ENCODE measurements at places on chromosomes 11 and 22.

DNA sequence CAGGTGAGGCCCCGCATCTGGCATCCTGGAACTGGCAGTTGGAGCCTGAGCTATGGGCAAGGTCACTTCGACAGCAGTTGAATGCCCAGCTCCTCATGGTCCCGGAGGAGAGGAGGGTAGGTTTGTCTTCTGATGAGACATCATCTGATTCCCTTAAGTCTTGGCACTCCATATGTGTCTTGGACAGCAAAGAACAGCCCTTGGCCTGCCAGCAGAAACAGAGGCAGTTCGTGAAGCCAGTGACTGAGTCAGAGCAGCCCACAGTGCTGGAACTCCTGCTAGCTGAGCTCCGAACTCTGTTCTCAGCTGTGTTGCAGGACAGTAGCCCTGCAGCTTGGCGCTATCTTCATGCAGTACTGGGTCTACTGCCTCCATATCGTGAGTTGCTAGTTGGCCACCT lies 1.0 kb downstream of the DNHD1 start:
- no peak for DNase-seq

DNA sequence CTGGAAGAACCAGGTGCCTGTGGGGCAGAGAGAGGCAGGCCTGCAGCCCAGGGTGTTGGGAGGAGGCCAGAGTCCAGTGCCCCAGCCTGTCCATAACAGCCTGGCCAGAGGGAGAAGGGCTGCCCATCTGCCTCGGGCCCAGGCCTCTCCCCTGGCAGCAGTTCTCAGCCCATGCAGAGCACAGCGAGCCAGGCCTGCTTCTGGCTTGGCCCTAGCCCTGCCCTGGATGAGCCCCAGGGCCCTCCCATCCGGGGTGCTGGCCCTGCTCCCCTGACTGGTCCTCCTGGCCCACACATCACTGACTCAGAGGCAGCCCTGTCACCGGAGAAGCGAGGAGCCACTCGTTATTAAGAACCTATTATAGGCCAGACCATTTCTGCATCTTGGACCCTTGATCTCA lies 19.7 kb upstream of the MYRF start:
- DNase-seq = no peak

DNA sequence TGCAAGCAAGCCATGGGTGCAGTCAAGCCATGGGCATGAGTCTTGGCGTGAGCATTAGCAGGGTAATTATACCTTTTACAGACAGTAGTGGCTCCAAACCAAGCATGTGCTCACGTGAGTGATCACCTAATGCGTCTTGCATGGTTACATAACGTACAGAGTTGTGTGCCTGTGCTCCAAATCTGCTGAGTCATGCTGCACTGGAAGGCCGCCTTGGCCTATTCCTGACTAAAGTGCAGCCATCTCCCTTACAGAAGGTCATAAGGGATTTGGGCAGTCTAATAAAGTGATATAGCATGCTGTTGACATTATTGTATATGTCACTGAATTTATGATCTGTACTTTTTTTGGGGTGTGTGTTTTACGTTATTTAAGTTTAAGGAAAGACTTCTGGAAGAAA lies 102.4 kb downstream of the ARHGAP42 start:
- DNase-seq = peak; percentile 27

- no peak for DNase-seq
These were observed 25.9 kb downstream of the YPEL1 start for GRCh38 chr22:21709688-21710087.

GRCh38 chr11:609341-609811 lies 6.4 kb downstream of the IRF7 start:
- DNase-seq = no peak

GRCh38 chr11:73019996-73020395 lies 122.1 kb downstream of the FCHSD2 start:
- DNase-seq = no peak

DNA sequence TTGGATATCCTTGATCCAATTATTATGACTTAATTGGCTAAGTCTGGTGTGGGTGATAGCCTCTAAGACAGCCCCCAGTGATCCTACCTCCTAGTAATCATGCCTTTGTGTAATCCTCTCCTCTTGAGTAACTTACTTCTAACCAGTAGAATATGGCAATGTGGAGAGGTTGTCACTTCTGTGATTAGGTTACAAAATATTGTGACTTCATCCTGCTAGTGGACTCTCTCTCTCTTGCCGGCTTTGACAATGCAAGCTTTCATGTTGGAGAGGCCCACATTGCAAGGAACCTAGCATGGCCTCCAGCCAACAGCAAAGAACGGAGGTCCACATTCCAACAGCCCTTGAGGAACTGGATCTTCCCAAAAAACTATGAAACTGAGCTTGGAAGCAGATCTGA lies 19.5 kb downstream of the YPEL4 start:
- DNase-seq = no peak

DNA sequence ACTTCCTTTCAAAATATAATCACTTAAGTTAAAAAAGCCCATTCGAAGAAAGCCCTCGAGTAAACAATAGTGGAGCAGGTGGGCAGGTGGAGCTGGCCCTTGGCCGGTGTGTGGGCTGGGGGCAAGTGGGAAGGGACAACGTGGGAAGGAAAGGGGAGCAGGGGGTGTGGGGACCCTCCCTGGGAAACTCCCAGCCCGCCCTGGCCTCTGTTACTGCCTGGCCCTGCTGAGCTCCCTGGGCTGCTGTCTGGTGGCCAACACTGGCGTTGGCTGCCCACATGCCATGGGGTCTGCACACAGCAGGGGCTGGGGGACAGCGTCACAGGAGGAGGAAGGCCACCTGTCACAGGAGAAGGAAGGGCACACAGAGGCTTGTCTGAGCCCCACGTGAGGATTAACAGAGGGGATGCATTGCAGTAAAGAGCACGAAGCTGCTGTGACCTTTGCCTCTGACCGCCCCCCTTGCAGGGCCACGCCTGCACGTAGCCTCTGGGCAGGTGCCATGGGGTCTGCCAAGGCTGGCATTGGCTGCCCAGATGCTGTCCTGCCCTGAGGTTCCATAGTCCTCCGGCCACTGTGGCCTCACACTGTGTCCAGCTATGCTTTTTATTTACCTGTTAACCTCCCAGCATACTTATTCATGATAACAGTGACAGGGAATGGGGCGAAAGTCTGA lies 36.2 kb upstream of the CCDC188 start:
- DNase-seq = no peak

DNA sequence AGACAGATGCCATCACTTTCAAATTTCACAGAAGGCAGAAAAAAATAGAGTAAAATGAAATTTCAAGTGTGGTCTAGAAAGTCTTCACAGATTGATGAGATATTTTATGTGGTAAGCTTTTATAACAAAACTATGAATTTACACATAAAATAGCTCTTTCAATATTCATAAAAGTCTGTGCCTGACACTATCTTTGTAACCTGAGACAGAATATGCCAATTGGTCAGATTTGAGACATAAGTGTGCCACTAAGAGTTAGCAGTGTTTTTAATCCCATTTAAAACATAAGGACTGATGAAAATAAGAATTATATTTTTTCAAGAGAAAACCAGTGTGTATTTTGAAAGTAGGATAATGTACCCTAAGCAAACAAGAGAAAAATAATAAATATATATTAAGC lies 769.5 kb upstream of the LUZP2 start:
- DNase-seq = no peak

DNA sequence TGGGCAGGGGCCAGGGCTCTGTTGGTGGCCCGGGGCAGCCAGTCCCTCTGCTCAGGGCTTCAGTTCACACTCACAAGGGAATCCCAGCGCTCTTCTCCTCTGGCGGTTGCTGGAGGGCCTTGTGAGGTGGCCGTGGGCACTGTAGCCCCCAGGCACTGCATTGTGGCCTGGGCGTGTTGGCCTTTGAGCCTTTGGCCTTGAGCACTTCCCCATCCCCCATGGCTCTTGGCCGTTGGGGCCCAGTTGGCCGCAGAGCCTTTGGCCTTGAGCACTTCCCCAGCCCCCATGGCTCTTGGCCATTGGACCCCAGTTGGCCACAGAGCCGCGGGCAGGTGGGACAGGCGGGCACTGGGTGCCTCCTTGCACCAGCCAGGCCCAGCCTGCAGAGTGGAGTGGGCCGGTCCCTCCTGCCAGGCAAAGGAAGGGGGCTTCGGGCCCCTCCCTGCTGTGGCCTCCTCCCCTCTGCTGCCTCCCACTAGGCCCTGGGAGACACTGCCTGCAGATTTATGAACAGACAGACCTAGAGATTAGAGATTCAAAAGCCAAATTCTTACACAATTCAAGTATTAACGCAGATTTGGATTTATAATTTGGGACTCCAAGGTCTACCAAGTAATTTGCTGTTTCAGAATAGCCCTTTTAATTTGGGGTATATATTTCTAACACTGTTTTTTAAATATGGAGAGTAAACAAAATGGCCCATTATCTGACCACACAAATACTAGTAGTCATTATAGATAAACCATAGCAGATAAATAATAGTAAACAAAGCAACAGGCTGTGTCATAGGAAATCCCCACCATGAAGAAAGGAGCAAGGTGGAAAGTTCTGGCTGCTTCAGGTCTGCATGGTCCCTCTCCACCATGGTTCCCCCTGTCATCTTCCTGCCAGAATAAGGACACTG lies 18.2 kb upstream of the TXNRD2 start:
- no peak for DNase-seq

DNA sequence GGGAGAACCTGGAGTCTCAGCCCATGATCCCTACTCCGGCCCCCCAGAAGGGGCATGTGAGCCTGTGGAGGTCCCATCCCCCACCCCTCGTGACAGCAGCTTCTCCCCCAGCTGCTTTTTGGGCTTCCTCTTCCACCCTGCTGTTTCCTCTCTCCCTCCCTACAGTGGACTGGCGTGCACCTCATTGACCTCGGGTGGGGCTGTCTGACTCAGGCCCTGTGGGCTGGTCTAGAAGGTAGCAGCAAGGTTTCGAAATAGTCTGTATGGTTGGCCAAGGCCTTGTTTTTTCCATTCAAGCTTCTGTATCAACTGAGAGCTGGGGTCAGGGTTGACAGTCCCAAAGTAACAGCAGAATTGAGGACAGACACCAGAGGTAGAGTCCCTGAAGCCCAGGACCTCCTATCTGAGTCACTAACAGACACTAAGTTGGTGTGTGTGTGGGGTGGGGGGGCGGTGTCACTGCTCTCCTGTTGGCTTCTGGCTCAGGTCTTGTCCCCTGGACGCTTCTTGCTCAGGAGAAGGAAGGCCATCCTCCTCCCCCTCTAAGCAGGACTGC lies 7.7 kb downstream of the SLC37A2 start:
- DNase-seq = peak; percentile 73

DNA sequence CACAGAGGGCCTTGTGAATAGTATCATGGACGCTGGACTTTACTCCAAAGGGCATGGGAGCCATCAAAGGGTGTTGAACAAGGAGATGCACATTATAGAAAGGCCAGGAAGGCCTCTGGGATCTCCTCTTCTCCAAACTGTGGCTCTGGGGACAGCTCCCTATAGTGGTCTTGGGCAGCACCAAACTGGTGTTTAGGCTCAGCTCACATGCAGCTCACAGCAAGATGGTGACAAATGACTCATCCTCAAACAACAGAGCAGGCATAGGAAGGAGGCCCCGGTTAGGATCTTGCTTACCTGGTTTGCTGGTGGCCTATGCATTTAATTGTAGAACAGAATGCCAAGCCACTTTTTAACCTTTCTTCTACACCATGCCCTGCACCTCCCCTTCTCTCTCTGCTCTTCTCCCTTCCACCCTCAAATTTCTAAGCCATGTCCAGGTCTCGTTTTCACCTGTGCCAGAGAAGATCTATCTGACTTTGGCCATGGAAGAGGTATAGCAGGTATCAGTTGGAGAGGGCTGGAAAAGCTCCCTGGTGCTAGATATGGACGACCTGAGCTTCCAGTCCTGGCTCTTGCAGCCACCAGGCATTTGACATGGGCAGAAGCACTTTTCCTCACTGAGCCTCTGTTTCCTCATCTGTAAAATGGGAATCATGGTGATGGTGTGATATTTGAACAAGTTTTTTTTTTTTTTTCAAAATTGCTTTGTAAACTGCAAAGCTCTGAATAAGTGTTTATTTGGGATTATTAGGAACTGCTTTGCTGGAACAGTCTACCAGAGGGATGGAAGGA lies 14.4 kb upstream of the EHF start:
- no peak for DNase-seq

DNA sequence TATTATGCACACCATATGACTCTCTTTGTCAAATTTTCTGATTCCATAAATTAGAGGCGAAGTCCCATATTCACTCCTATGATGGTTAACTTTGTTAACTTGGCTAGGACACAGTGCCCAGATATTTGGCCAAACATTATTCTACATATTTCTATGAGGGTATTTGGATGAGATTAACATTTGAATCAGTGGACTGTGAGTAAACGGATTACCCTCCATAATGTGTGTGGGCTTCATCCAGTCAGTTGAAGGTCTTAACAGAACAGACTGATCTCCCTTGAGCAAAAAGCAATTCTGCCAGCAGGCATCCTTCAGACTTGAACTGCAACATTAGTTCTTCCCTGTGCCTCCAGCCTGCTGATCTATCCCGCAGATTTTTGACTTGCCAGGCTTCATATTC lies 69.9 kb downstream of the FZD4 start:
- no peak for DNase-seq

GRCh38 chr11:114441921-114442320 lies 2.7 kb downstream of the REXO2 start:
- DNase-seq = no peak

- DNase-seq = no peak
These were observed 66.8 kb downstream of the FZD4 start for GRCh38 chr11:86888164-86889000.

DNA sequence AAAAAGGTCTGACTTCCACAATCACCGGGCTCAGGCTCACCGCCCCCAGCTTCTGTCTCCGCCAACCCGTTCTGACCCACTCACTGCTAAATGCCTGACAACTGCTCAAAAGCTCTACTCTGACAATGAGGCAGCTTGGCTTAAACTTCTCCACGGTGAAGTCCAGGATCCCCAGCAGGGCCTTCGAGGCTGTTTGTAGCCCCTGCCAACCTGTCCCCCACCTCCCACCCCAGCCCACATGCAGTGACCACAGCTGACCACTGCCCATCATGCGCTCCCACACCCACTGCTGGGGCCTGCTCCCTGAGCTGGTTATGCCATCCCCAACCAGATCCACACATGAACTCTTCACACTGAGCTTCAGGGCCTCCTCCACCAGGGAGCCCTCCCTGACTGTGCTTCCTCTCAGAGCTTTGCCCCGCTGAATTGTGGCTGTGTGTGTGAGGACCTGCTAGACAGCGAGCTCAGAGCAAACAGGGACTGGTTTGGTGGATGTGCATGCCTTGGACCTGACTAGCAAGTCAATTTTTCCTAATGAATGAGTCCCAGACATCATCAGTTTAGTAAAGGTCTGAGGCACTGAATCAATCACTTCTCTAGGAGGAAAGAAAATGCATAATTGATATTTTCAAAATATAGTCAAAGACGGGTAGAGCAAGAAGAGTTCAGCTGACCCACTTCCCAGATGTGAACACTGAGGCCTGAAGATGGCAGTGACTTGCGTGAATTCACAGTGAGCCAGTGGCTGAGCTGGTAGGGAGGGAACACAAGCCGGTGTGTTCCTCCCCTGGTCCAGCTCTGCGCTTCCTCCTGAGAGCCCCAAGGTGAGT lies 7.7 kb downstream of the LRRC32 start:
- no peak for DNase-seq

Measured in hematopoietic multipotent progenitor cell treated with erythropoietin and hydrocortisone succinate and interleukin-3 and kit ligand, for 6 days (in vitro differentiated cells).